ENCODE measurements at places on chromosomes 2 and 18.

DNA sequence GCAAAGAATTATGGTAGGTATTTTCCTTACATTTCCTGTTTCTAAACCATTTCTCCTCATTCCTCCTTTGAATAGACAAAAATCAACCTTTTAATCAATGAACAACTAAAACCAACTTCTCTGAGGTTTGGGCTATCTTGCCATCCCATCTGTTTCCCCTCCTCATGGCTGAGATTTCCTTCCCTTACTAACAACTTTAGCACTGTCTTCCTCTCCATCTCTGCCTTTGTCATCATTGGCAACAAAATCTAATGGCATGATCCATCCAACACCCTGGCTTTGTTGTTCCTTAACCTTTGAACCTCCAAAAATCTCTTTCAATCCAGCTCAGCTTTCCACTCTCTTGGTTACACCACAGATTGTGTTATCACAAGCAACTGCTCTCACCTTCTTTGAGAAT lies 95.3 kb upstream of the FAM136A start:
- DNase-seq: no peak

GRCh38 chr18:79637921-79638909 lies 41.4 kb upstream of the CTDP1 start:
- no peak for DNase-seq

DNA sequence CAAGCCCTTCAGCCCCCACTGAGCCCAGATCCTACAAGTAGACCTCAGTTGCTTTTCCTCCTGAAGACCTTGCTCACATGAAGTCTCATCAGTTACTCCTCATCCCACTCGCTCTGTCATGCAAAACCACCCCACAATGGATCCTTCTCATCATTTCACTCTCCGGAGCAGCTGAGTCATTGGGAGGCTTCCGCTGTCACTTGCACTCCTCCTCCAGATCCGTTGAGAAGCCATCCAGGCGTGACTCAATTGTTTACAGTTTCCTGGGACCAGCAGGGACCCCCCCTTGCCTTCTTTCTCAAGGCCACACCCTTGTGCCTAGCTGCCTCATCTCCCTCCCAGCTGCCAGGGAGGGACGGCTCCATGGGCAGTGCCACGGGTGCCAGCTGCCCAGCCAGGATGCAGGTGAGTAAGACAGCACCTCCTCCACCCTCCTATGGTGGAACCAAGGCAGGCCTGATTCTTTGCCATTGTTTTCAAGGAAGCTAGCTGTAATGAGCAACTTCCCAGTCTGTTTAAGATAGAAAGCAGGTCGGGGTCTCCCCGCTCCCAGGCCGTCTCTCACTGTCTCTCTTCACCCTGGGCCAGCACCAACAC lies 16.3 kb downstream of the GPR55 start:
- no peak for DNase-seq

DNA sequence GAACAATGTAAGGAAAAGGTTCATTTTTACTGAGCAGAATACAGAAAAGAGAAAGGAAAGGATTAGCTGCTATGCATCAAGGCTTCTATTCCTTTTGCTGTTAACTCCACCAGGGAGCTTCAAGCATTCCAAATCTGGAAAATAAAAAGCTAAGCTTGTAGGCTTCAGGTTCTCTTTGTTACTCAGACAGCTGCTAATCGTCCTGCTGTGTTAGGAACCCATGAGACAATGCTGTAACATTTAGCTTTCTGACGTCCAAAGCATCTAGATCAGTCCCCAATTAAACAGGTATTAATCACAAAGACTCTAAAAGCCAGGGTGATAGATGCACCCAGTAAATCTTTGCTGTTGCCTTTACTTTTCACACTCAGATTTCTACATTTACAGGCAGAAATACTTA lies 103.8 kb downstream of the EPHA4 start:
- DNase-seq: no peak

DNA sequence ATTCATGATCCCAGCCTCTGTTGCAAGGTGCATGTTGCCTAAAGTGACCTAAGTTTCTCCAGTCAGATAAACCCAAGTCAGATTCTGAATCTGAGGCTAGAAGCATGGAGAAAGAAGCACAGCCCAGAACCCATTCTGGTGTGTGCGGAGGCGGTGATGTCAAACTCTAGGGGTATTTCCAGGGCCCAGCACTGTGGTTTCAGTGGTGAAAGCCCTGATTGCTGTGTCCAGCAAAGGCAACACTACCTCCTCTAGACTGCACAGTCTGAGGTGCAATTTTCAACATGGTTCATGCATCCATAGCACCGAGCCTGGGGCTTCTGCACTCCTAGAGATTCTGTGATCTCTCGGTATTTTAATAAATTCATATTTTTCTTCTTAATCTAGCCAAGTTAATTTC lies 264.8 kb upstream of the KLHL29 start:
- DNase-seq: no peak

GRCh38 chr2:152231446-152231845 lies 55.9 kb upstream of the STAM2 start:
- DNase-seq: no peak

DNA sequence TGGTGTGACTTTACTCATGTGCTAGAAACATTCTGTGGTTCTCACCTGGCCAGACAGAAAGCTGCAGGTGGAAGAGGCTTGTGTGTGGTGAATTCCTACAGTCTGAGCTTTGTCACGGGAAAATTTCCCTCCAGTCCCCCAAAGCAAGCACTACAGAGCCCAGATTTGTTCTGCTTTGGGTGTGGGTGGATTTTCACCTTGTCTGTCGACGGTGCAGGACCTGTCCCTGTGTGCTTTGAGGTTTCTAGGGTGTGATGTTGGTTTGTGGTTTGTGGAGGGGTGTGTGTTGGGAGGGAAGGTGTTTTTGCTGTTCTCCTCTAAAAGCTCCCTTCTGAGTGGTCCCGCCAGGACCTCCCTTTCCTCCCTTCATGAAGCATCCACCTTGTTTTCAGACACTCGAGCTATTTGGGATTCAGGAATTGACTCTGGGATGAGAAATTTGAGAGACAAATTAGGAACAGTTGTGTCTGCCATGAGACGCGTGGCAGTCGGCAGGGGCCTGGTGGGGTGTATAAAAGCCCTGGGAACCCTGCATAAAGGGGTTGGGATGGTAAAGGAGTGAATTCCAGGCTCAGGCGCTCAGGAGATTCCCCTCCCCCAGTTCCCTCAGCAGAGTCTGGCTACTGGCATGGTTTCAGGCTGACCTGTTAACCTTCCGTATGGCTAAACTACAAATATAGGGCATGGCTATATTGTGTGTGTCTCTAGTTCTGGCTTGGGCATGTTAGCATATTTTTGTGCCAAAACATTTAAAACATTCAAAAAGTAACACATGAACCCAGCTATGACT lies 65.5 kb downstream of the DGKD start:
- peak; percentile 49 for DNase-seq

GRCh38 chr2:70934981-70935380 lies 719 bp upstream of the ATP6V1B1 start:
- no peak for DNase-seq

DNA sequence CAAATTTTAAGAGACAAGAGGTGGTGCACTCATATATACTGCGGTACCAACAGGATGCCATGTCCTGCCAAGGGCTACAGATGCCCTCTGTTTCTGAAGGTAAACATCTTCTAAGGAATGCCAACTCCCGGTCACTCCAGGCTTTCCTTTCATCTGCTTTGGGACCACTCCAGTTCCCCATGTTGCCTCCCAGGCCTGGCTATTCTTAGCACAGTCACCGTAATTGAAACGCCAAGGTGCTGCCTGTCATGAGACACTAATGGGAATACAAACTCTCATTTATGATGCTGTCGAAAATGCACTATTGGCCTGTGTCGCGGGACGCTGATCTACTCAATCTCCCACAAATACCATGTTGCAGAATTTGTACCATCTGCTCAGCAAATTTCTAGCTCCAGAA lies 79.6 kb downstream of the KLF7 start:
- DNase-seq: no peak

- DNase-seq: no peak
These were observed 3.7 kb upstream of the FAM136A start for GRCh38 chr2:70305531-70305930.

- DNase-seq: no peak
These were observed 64.9 kb downstream of the KLHL29 start for GRCh38 chr2:23449831-23450331.

- no peak for DNase-seq
These were observed 155.3 kb upstream of the MYO3B start for GRCh38 chr2:170022692-170023091.

DNA sequence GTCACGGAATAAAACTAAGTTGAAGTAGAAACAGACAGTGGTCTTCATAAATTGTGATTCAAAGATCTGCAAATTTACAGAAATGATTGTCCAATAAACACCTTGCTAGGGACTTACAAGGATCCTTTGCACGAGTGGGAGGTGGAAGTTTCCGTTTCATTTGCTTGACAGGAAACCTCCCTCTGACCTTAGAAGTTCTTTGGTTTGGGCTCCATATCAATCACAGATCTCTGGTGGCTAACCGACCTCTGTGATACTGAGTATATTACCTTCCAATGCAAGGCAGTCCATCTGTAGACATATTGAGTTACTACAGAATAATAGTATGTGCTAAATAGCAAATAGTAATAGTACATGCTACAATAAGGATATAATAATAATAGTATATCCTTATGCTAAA lies 33.7 kb upstream of the RNF152 start:
- peak; percentile 10 for DNase-seq

GRCh38 chr2:168272225-168272624 lies 24.8 kb upstream of the STK39 start:
- DNase-seq: no peak

DNA sequence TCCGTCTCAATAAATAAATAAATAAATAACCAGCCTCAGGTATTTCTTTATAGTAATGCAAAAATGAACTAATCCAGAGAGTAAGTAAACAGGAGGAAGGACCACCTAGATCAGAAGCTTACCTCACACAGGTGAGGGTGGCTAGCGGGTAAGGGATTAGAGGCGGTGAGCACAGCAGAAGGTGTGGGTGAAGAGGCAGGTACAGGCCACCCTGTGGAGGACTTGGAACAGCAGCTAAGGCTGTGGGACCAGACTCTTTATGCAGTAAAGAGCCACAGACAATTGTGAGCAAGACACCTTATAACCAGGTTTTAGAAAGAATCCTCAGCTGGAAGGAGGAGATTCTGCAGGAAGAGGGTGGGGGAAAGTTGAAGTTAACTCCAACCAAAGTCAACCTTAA lies 34.2 kb upstream of the TTR start:
- DNase-seq: no peak

DNA sequence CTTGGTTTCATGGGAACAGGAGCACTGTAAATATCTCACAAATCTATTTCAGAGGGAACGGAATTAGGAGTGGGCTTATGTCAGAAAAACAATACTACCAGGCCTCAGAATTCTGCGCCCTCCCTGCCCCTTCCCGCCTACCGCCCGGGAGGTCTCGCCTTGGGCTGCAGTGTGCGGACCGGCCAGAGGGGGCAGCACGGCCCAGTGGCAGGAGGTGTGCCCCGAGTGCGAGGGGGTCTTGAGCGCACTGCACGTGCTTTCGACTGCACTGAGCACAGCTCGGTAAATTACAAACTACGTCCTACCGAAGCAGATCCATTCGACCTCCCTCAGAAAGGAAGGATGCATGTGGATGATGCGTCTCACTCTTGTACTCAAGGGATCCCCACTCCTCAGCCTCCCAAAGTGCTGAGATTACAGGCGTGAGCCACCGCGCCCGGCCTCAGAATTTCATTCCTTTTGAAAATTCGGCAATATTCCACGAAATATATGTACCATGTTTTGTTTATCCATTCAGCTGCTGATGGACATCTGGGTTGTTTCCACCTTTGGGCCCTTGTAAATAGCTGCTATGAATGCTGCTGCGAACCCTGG lies 297.0 kb downstream of the BCL2 start:
- no peak for DNase-seq

GRCh38 chr2:197710424-197711042 lies 5.4 kb downstream of the MARS2 start:
- DNase-seq: no peak

DNA sequence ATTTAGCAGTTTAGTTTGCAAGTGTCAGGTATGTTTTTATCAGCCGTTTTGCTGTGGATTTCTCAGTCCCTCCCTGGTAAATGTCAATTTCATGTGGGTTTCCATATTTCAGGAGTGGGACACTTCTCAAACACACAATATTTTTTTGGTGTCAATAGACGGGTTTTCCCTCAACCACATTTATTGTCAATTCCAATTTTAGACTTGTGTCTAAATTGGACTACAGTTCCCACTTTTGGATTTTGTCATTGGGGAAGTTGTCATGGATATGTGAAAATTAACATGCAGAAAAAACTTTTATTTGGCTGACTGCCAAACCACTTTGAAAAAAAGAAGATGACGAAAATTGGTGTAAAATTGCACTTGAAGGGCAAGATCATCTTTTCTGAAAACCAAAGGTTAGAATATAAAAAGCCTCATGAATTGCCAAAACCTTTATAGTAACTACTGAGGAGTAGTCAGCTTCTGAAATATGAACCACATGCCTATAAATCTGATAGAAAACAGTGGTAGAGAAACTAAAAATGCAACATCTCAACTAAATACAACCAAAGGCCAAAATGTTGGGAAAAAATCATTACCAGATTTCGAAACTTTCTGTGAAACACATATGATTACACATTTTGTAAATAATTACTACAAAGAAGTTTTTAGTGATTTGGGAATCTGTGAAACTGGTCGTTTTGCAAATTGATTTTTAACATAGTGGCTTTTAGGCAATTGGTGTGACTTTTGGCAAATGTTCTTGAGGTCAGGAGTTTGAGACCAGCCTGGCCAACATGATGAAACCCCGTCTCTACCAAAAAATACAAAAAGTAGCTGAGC lies 106.4 kb downstream of the BCL2L11 start:
- DNase-seq: peak; percentile 17

DNA sequence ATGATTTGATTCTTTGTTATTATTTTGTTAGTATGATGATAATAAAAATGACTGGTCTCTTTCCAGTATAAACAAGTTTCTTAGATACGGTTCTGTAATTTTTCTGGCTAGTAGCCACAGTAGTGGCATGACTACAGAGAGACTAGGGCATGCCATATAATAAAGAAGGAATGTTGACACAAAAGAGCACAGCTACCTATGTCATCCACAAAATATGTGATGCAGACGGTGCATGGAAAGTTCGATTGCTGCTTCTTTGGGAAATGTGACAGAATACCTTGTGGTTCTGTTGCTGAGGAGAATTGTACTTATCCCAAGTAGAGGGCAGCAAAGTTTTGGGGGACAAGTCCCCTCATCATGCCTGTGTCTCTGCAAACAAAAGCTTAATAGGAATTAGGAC lies 26.1 kb upstream of the SETBP1 start:
- no peak for DNase-seq

DNA sequence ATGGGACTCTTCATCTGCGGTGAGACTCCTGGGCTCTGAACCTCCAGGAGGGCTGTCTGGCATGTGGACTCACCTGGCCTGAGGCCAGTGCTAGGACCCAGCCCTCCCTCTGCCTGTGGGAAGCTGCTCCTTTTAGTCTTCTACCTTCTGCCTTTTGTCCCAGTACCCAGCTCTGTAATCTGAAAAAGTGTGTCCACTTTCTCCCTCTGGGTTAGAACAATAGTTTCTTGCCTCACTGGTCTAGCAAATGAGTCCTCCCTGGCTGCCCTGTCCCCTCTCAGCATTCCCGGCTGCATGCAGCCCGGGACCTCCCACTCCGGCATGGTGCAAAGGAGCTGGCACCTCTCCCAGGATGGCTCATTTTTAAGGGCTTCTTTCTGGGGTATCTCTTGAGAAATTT lies 25.9 kb downstream of the GKN2 start:
- no peak for DNase-seq

GRCh38 chr2:210798180-210798579 lies 241.8 kb downstream of the CPS1 start:
- DNase-seq: no peak

- no peak for DNase-seq
These were observed 152.0 kb upstream of the ZEB2 start for GRCh38 chr2:144671695-144672455.

GRCh38 chr2:54758951-54759350 lies 35.5 kb downstream of the EML6 start:
- DNase-seq: no peak

Data from CD4-positive, alpha-beta T cell treated with Interleukin-1 beta for 1 hour (primary cell).